ENCODE measurements at places on chromosomes 3 and 15. TPM values are rescaled to one million over a fixed set of nuclear protein-coding genes. Genes with fewer than 3 reads are reported as not detected.

- no peak for DNase-seq
These were observed 126.7 kb downstream of the ARNT2 start for GRCh38 chr15:80530737-80531365.

- no peak for DNase-seq
These were observed 104.5 kb upstream of the SLCO2A1 start for GRCh38 chr3:134134240-134134639.

The ARNT2 gene
- 2.5 TPM for total RNA-seq

The PATL2 gene
- total RNA-seq: 0.15 TPM

GRCh38 chr3:184765730-184766074 is 46.3 kb upstream of the VPS8 start:
- DNase-seq: no peak

The POLG gene
- total RNA-seq: 39.6 TPM

The MESP2 gene
- not detected for total RNA-seq

The SH2D7 gene
- not detected for total RNA-seq

DNA sequence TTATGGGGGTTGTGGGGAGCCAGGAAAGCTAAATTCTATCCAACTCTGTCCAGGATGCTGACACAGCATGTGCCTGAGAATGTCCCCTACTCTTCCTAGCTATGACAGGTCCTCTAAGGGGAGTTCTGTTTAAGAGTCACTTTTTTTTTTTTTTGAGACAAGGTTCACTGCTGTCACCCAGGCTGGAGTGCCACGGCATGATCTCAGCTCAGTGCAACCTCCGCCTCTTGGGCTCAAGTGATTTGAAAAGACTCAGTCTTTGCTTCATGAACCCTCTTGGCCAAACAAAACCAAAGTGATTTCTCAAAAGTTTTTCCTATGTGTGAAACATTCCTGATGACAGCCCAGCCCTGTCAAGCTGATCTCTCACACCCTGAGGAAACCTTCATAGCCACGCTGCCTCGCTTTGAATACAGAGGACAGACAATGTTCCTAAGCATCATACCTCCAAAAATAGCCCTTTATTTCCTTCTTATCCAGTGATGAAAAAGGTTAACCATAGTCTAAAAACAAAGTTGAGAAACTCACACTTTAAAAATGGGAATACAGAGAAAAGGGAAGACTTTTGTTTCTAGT is 105.5 kb upstream of the PROK2 start:
- no peak for DNase-seq

DNA sequence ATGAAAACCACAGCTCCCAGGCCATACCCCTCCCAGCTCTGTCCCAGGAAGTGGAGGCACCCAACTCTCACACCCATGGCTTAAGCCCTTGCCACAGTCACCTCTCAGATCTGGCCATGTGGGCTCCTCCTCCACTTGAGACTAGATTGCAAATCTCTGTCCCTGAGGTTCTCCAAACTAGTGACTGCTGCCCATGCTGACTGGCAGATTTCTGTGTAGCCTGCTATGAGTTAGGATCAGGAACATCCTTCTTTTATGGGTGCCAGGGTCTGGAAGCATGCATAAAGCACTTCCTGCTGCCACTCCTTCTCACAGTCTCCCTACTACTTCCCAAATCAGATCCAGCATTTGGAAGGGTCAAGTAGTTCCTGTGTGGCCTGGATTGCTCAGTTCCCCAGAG is 59.6 kb upstream of the GOLIM4 start:
- no peak for DNase-seq

- DNase-seq: no peak
These were observed 4.8 kb downstream of the OSBPL10 start for GRCh38 chr3:31976302-31976701.

The LTK gene
- 0.19 TPM for total RNA-seq
